ENCODE measurements at places on chromosomes 6 and 20.
A peak's percentile ranks its signal among the peaks of the same experiment; 100 is the strongest.

GRCh38 chr6:107628878-107629277, 139.0 kb downstream of the SOBP start:
- DNase-seq, result no peak

DNA sequence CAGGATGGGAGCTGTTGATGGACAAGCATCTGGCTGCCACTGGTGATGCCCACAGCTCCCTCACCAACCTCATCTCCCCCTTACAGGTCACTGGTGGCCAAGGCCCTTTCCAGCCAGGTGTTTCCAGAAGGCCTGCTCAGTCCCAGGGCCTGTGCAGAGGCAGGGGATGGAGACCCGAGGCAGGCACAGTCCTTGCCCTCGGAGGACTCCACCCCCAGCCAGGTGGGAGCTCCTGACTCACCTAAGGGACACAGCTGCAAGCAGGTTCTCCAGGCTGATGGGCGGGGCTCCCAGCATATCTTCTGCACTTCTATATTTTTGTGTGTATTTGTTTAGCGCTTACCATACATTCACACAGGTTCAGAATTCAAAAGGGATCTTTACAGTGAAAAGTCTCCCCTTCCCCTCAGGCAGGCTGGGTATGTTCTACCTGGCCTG, 17.4 kb downstream of the PRPH2 start:
- no peak for DNase-seq

GRCh38 chr6:34414999-34415858, 10.6 kb downstream of the RPS10 start:
- DNase-seq, result peak; percentile 57

DNA sequence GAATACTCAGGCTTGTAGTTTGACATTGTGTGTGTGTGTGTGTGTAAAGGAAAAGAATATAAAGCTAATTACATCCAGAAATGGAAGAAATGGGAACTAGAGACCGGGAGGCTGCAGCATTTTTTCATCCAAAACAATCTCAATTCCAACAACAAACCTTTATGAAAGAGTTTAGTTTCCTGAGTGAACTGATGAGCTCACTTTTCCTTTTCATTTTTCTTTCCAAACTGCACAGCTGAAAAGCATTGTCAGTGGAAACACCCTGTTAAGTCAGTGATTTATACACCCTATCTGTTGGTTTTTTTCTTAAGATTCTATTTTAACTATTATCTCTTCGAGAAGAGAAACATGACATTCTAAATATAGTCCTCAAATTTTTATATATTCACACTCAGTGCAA, 130.9 kb downstream of the RFPL4B start:
- DNase-seq, result no peak

DNA sequence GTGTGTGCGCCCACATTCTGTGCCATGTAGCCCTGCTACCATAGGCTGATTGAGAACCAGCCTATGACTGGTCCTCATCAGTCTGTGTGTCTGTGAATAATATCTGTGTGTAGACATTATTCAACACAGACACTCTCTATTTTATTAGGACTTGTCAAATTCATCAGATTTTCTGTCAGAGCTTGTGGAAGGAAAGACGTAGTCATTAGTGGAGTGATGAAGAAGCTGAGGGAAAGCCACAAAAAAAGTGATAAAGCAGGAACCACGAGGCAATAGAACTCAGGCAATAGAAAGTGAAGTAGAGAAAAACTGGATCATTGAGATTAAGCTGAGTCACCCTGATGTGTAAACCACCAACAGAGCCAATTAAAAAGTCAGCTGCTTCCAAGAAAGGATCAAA, 122.2 kb upstream of the MARCKS start:
- no peak for DNase-seq

DNA sequence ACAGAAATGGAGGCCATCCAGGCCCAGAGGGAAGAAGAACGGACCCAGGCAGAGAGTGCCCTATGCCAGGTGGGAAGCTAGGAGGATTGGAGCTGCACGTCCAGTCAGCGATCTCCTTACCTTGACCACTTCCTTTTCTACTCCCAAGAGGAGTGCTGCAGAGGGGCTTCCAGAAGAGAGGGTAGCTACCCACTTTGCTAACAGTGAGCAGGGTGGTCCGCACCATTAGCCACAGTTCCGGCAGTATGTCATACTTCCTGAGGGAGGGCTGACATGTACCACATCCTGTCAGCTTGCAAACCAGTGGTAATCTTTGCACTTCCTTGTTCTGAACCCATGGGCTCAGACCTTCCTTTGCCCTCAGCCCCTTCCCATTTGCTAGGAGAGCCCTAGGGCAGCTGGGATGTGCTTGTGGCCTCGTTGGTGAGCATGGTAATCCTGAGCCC, 35.4 kb downstream of the CEP250 start:
- peak; percentile 68 for DNase-seq
